Progenitor cell of endocrine pancreas (in vitro differentiated cells): ENCODE measurements at places on chromosomes 5 and 9. TPM values are rescaled to one million over a fixed set of nuclear protein-coding genes. Genes with fewer than 3 reads are reported as not detected.

DNA sequence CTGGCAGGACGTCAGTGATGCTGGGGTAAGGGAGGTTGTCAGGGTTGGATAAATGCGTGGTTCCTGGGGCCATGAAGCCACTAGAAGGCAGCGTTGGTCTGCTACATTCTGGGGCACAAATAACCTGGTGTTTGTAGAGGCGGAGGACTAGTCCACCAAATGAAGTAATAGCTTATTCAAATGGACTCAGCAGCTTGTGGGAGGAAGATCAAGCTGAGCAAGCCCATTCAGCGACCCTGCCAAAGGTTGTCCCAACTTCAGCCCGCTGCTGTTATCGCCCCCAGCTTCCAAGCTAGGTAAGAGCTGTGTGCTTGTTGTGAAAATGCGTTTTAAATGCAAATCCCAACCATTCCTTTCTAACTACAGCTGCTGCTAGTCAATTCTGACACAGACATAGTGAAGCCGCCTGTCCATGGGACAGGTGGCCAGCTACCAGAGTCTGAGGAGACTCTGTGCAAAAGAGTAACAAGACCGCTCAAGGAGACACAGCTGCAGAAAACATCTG, 7.6 kb upstream of the FAM240B start:
- DNase-seq = no peak

GRCh38 chr5:157469687-157470086, 9.7 kb downstream of the NIPAL4 start:
- DNase-seq = no peak

DNA sequence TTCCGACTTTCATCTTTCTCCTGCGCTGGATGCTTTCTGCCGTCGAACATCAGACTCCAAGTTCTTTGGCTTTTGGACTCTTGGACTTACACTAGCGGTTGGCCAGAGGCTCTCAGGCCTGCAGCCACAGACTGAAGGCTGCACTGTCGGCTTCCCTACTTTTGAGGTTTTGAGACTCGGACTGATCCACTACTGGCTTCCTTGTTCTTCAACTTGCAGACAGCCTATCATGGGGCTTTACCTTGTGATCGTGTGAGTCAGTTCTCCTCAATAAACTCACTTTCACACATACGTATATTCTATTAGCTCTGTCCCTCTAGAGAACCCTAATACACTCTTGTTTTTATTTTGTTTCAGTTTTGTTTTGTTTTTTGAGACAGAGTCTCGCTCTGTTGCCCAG, 10.3 kb downstream of the FKBP15 start:
- DNase-seq = no peak

- no peak for DNase-seq
These were observed 101.2 kb downstream of the ADAMTS2 start for GRCh38 chr5:179244044-179244443.

- no peak for DNase-seq
These were observed 30.5 kb downstream of the TRIO start for GRCh38 chr5:14173377-14174229.

GRCh38 chr9:87077986-87078385, 130.7 kb upstream of the GAS1 start:
- no peak for DNase-seq

- no peak for DNase-seq
These were observed 82.3 kb downstream of the CEP120 start for GRCh38 chr5:123340928-123341327.

- no peak for DNase-seq
These were observed 44.2 kb upstream of the TLX3 start for GRCh38 chr5:171264843-171265242.

- DNase-seq = no peak
These were observed 1862.1 kb upstream of the C9orf72 start for GRCh38 chr9:29435368-29435767.

DNA sequence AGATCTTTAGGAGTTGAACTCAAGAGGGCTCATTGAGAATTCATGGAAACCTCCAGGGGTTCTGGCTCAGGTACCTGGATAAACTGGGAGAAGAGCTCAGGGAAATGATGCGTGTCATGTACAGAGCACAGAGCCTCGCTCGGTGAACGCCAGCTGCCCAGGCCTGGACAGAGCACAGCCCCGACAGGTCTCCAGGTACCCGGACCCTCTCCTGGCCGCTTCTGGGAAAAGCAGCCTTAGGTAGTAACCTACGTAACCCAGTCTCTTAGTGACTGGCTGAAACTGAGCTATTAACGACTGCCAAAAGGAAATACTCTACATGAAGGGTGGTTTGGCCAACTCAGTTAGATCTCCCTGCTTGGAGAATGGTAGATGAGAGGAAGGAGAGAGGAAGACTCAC, 157.4 kb downstream of the TTLL11 start:
- no peak for DNase-seq

GRCh38 chr5:167481345-167481744, 810.1 kb upstream of the WWC1 start:
- no peak for DNase-seq

The WDR36 gene
- 31.5 and 31.6 TPM in 2 replicates for total RNA-seq

The ECSCR gene
- total RNA-seq = not detected in 2 replicates

The FCN2 gene
- not detected in 2 replicates for total RNA-seq

The TOR2A gene
- total RNA-seq = 21.8 and 24.2 TPM in 2 replicates

The KCNIP1 gene
- total RNA-seq = 17.8 and 18.2 TPM in 2 replicates

The ENHO gene
- 4.0 and 4.5 TPM in 2 replicates for total RNA-seq
